ENCODE measurements at places on chromosomes 7 and 10.
A peak's percentile ranks its signal among the peaks of the same experiment; 100 is the strongest.

- DNase-seq: no peak
Measured at GRCh38 chr7:92557808-92558362, 29.3 kb downstream of the RBM48 start.

- no peak for DNase-seq
Measured at GRCh38 chr10:46031648-46032532, 1.5 kb upstream of the NCOA4 start.

- DNase-seq: no peak
Measured at GRCh38 chr10:82821043-82821442, 946.0 kb downstream of the NRG3 start.

GRCh38 chr7:43391518-43391917 lies 191.4 kb upstream of the STK17A start:
- DNase-seq: no peak

GRCh38 chr10:125096371-125096770 lies 64.0 kb downstream of the CTBP2 start:
- no peak for DNase-seq

GRCh38 chr10:62326176-62326575 lies 48.0 kb upstream of the ZNF365 start:
- DNase-seq: no peak

GRCh38 chr7:107563081-107563774 lies 492 bp downstream of the COG5 start:
- no peak for DNase-seq

- peak; percentile 44 for DNase-seq
Measured at GRCh38 chr10:68897336-68897741, 3.8 kb upstream of the DDX50 start.

GRCh38 chr7:365593-365992 lies 75.6 kb downstream of the FOXL3 start:
- DNase-seq: no peak

- no peak for DNase-seq
Measured at GRCh38 chr7:96285579-96285978, 36.3 kb downstream of the SLC25A13 start.

Measured in non-pigmented ciliary epithelial cell (primary cell).